ENCODE measurements at places on chromosomes 12 and 14.

- H3K4me1 ChIP-seq: no peaks in the 10 kb centered on the region
- DNase-seq: no peak
- H3K4me3 ChIP-seq: no peak overlapping the region
- no peak overlapping the region for H3K27ac ChIP-seq
- no peaks in the 10 kb centered on the region for H3K27me3 ChIP-seq
Observed at GRCh38 chr12:44618946-44619345, 257.2 kb downstream of the NELL2 start.

DNA sequence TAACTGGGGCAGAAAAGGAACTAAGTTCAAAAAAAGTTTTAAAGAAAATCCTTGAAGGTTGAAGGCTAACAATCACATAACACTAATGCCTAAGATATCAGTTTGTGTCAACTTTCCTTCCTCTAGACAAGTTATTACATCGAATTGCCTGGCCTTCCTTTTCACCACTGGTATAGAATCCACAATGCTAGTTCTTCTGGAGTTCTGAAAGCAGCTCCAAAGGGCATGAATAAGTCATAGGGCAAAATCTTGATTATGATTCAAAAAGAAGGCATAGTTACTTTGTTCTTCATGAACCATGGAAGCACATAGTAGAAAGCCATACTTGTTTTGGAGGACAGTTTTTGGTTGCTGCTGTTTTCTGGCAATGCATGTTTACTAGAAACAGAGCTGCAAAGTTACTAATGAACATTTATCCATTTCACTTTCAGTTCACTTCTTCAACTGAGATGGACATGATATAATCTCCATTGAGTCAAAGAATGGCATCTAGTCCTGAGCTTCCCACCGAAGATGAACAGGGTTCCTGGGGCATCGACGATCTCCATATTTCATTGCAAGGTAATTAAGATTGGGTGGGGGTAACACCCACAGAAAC lies 56.0 kb downstream of the SYNE2 start:
- H3K4me1 ChIP-seq: no peaks in the 10 kb centered on the region
- H3K36me3 ChIP-seq: no peaks in the 10 kb centered on the region
- no peak for DNase-seq
- no peak overlapping the region for H3K4me3 ChIP-seq
- no peaks in the 10 kb centered on the region for H3K27me3 ChIP-seq
- H3K27ac ChIP-seq: peak overlapping the region; percentile 31

GRCh38 chr14:47490353-47490752 lies 185.1 kb downstream of the MDGA2 start:
- H3K27ac ChIP-seq: no peak overlapping the region
- H3K27me3 ChIP-seq: no peaks in the 10 kb centered on the region
- no peaks in the 10 kb centered on the region for H3K36me3 ChIP-seq
- H3K4me1 ChIP-seq: no peaks in the 10 kb centered on the region

- no peak for DNase-seq
- no peak overlapping the region for H3K27ac ChIP-seq
- no peaks in the 10 kb centered on the region for H3K27me3 ChIP-seq
- peaks cover 37% of the 10 kb centered on the region for H3K36me3 ChIP-seq
- H3K4me3 ChIP-seq: no peak overlapping the region
- no peaks in the 10 kb centered on the region for H3K4me1 ChIP-seq
Observed at GRCh38 chr14:39050389-39050788, 52.6 kb downstream of the SEC23A start.

DNA sequence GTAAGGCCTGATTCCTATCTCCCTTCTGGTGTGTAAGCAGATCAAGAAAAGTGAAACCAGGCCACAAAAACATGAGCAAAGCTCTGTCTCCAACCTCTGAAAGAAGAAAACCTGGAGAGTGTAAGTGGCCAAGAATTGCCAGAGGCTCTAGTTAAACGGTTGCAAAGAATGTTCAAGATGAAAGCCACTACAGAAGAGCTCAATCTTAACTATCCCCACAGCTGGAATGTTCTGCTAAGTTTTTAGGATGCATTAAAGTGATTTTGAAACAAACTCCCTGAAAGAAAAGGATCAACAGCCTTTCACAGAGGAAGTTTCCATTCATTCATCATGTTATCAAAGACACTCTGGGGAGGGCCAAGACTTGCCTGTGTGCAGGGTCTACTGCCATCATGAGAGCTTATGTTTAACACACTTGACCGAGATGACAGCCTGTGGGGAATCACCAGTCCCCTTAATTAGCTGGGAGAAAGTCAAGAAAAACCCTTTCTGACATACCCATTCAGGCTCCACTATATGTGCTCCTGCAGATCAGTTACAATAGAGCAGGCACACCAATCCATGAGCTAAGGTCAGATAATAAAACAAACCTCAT lies 128.0 kb upstream of the OVCH1 start:
- H3K27me3 ChIP-seq: no peaks in the 10 kb centered on the region
- no peaks in the 10 kb centered on the region for H3K4me1 ChIP-seq
- no peak overlapping the region for H3K4me3 ChIP-seq
- H3K27ac ChIP-seq: no peak overlapping the region
- H3K36me3 ChIP-seq: peaks cover 17% of the 10 kb centered on the region

GRCh38 chr12:122688291-122688690 lies 14.9 kb downstream of the HCAR2 start:
- H3K4me1 ChIP-seq: no peaks in the 10 kb centered on the region
- no peaks in the 10 kb centered on the region for H3K36me3 ChIP-seq
- no peaks in the 10 kb centered on the region for H3K27me3 ChIP-seq
- H3K4me3 ChIP-seq: no peak overlapping the region
- no peak overlapping the region for H3K27ac ChIP-seq

GRCh38 chr12:57462912-57463253 lies 3.3 kb downstream of the GLI1 start:
- no peaks in the 10 kb centered on the region for H3K36me3 ChIP-seq
- DNase-seq: no peak
- no peaks in the 10 kb centered on the region for H3K27me3 ChIP-seq
- peak overlapping the region; percentile 90 for H3K27ac ChIP-seq
- H3K4me3 ChIP-seq: no peak overlapping the region

Data from tibial nerve (tissue), 4 donors.